Effector memory CD4-positive, alpha-beta T cell (primary cell): ENCODE measurements at places on chromosomes 6 and 20.

DNA sequence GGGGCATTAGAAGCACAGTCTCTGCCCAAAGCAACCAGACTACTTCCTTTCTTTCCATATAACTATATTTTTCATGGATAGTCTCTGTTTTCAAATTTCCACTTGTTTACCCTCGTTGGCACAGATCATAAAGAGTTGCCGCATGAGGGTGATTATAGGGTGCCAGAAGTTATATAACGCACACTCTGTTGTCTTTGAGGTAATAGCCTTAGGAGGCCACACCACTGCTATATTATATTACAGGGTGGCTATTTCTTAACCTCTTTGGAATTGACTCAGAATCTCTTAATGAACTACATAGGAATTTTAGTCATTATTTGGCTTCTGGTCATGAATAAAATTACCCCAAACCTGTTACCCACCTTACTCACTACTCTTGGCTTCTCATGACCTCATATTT is 43.7 kb downstream of the KCNQ5 start:
- DNase-seq, result no peak
- H3K36me3 ChIP-seq, result no peaks in the 10 kb centered on the region
- no peak overlapping the region for H3K27ac ChIP-seq
- H3K4me1 ChIP-seq, result no peaks in the 10 kb centered on the region
- no peaks in the 10 kb centered on the region for H3K27me3 ChIP-seq

DNA sequence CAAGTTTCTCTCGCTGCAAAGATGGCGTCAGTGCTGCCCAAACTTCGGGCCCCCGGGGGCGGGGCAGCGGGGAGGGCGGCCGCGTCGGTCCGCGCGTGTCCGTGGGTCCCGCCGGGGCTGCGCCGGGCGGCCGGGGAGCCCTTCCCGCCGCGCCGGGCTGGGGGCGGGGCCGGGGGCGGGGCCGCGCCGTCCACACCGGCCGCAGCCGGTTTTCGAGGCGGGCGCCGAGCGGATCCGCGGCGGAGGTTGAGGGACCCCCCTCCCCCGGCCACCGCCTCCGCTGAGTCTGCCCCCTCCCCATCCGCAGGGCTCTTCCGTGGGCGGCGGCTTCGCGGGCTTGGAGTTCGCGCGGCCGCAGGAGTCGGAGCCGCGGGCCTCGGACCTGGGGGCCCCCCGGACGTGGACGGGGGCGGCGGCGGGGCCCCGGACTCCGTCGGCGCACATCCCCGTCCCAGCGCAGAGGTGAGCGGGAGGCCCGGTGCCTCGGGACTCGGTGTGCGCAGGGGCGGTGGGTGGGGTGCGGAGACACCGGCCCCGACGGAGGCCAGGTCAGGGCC is 572 bp downstream of the SLC2A4RG start:
- peaks cover 27% of the 10 kb centered on the region for H3K4me1 ChIP-seq
- no peaks in the 10 kb centered on the region for H3K27me3 ChIP-seq

DNA sequence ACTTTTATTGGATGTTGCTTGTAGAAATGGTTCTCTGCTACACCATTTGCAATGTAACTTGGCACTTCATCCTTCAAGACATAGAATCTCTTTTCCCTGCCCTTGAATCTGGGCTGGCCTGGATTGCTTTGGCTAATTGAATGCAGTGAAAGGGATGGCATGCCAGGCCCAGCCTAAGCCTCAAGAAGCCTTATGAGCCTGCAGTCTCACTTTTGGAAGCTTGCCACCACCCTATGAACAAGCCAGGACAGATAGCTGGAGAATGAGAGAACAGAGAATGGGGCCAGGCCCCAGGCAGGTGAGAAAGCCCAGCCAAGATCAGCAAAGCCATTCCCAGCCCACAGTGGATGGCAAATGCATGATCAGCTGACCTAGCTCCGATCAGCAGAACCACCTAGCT is 350.7 kb upstream of the RNF24 start:
- no peak for DNase-seq
- no peaks in the 10 kb centered on the region for H3K36me3 ChIP-seq

GRCh38 chr20:31667315-31668285 is 29.9 kb downstream of the COX4I2 start:
- peaks cover 18% of the 10 kb centered on the region for H3K36me3 ChIP-seq
- DNase-seq, result no peak
- H3K4me3 ChIP-seq, result no peak overlapping the region

DNA sequence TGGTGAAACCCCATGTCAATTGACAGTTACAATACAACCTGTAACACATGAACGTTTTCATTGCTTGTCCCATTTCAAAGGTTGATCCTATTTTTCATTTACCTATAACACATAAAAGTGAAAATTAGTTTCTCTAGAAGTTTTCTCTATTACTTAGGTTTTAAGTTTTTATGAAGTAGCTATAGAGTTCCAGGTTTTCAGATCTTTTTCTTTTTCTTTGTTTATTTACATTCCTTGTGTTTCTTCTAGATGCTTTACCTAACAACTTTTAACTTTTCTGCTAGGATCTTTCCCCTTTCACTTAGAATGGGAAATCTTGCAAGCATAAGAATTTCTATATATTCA is 232.6 kb downstream of the PLCB1 start:
- H3K36me3 ChIP-seq, result no peaks in the 10 kb centered on the region
- no peak overlapping the region for H3K4me3 ChIP-seq

DNA sequence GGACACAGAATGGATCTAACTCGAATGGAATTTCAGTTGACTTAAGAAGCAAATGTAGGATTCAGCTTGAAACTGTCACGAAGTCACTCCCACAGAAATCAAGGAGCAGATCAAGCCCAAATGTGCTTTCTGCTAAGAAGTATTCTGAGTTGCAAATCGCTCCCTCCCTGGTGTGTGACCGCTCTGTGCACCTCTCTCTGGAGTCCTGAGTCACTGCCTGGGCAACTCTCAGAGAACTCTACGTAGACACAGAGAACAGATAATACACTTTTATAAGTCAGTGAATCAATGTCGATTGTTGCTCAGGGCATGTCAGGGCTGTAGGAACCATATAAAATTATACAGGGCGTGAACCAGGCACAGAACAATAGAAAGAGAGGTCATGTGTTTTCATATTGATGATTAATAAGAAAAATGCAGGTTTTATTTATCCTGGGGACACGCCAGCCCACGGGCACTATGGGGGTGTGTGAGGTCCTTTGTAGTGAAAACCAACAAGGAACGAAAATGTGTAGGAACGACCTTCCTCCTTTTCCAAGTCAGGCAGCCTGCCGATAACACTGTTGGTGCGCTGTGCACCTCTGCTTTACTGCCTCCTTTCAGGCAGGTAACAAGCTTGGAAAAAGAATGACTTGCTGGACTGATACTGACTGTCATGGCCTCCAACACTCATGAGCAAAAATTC is 248.1 kb upstream of the FOXQ1 start:
- H3K36me3 ChIP-seq, result no peaks in the 10 kb centered on the region
- H3K27ac ChIP-seq, result no peak overlapping the region
- no peaks in the 10 kb centered on the region for H3K27me3 ChIP-seq
- H3K4me3 ChIP-seq, result no peak overlapping the region
- H3K4me1 ChIP-seq, result no peaks in the 10 kb centered on the region
